ENCODE measurements at places on chromosomes 6 and 20.

- DNase-seq, result no peak
These were observed 99.3 kb downstream of the PRND start for GRCh38 chr20:4820806-4821518.

- DNase-seq, result no peak
These were observed 118.2 kb upstream of the RIPOR2 start for GRCh38 chr6:25053875-25054371.

- DNase-seq, result peak; percentile 41
These were observed 41.1 kb upstream of the PTGIS start for GRCh38 chr20:49608752-49609670.

DNA sequence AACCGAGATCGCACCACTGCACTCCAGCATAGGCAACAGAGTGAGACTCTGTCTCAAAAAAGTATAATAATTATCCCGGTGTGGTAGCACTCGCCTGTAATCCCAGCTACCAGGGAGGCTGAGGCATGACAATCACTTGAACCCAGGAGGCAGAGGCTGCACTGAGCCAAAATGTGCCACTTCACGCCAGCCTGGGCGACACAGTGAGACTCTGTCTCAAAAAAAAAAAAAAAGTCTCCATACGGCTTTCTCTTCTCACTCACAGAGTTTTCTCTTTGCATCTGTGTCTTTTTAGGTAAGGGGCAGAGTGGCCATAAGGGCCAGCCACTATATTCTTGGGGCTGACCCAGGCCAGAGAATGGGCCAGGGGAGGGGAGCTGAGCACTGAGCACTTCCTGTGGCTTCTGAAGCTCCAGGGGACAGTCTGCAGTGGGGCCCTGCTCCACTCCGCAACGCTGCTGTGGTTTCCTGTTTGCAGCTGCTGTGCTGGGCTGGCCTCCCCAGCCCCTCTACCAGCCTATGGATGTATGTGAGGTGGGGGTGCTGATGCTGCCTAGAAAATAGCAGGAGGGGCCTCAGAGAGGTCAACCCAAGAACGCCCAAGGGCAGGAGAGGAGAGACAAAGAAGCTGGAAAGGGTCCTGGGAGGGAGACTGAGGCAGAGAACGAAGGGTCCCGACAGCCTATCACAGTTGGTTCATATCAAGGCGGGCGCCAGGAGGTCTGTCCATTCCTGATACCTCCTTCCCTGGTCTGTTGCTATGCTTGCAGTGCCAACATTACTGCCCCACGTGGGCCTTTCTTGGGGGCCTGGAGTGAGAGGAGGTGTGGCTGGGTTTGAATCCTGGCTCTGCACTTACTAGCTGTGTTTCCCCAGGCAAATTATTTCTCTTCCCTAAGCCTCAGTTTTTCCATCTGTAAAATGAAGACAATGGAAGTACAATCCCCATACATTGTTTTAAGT, 16.0 kb downstream of the SLA2 start:
- no peak for DNase-seq

Data from NCI-H748 treated with DMSO at 0.1 percent for 48 hours (cell line).